ENCODE measurements at places on chromosomes 6 and 20.

DNA sequence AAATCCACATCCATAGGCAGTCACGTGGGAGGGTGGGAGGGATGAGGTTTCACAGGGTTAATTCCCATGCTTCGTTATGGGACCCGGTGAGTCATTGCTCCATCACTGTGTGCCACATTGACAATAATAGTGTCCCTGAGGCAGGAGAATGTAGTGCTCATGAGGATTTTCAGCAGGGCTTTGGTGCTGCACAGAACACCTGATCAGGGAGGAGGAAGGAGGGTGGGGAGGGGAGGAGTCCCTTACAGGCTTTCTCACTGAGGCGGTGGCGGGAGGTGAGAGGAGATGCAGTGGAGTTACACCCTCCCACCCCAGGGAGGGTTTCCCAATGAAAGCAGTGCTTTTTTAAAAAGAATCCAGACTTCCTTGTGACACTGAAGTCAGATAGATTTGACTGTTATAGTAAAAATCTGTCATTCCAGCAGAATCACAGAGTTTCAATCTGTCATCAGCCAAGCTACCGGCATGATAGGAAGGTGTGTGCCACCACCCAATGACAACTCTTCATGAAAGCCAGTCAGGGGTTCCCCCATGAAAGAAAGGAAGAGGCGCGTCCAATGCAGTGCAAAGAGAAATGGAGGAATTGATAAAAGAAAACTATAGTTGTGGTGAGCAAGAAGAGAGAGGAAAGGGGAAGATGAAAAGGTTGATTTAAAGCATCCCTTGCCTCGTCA, 144.8 kb downstream of the TBC1D7 start:
- no peak for DNase-seq

DNA sequence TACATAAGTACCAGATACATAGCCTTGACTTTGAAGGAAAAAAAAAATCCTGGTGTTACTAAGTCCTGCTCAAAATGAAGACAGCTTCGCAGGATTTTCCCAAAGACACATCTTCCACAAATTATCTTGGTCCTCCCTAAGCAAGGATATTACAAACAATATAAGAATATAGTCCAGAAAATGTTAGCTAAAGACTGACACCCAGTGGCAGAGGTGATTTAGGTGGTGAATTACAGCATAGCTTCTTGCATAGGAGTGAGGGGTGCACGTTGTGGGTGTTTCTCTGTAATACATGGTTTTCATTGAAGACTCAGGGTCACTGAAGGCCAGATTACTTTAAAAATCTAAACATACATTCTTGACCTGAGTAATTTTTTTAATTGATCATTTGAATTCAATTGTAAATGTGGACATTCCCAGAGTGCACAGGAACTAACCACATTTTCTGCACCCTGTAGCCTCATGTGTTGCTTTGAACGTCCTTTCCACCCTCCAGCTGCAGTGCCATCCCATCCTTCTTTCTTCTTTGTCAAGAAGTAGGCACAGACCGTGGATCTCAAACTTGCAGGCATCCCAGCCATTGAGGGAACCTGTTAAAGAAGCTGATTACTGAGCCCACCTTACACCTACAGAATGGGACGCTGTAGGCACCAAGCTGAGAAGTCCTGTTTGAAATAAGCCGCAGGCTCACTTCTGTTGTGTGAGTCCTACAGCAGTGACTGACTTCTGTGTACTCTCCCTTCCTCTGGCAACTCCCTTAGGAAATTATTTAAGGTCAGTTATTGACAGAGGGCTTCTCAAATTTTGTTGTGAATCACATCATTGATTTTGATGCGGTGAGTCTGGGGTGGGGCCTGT, 102.6 kb downstream of the PERP start:
- DNase-seq, result peak; percentile 46

DNA sequence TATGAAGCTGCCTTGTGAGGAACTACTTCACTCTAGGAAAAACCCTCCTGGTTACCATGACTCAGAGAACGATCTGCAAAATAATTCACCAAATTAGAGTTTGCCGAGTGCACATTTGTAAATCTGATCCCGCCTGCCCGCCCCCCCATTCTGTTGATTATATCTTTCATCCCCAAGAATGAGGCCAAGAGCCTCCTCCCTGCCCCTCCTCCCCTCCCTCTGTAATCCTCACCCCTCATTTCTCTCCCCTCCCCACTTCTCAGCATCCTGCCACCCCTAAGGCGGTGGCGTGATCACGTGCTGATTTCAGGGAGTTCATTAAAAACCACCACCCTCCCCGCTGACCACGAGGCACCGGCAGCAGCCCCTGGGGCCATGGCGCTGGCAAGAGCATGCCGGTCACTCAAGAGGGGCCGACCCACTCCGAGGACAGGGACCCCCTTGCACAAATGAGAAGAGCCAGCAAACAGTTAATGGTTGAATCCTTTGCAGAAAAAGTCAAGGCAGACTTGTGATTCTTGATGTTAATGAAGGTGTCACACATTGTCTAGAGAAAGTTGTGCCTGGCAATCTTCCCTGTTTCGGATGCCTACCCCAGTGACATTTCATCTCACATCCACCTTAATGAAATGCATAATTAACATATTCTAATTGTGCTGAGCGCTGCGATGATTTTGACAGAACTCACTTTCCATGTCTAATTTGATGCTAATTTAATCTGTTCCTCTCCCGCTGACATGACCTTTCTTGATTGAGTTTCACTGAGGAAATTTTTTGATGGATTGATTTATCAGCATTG, 247.9 kb downstream of the ZNF217 start:
- DNase-seq, result no peak

- no peak for DNase-seq
Measured at GRCh38 chr20:31962761-31963160, 5.2 kb upstream of the XKR7 start.

DNA sequence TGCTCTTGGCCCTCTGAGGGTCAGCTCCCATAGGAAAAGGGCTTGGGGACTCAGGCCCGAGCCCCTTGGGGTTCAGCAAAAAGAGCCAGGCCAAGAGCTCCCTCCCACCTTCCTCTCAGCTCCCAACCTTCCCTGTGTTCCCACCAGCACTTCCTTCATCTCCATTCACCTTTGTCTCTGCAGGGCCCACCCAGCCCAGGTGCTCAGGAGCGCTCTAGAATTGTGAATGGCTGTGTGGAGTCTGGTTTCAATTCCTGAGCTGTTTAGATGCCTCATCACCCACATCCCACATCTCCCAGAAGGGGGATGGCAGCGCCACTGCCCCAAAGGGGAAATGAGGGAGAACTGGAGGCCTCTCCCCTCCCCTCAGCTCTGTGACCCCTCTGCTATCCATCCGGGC, 7.7 kb downstream of the GRM4 start:
- no peak for DNase-seq

- DNase-seq, result no peak
Measured at GRCh38 chr20:25126204-25127029, 44.5 kb upstream of the VSX1 start.

GRCh38 chr6:151403919-151404308, 12.6 kb upstream of the ZBTB2 start:
- DNase-seq, result no peak

Measured in kidney (tissue), 22 donors.